Kidney epithelial cell (primary cell): ENCODE measurements at places on chromosomes 3 and 15.
A peak's percentile ranks its signal among the peaks of the same experiment; 100 is the strongest.

DNA sequence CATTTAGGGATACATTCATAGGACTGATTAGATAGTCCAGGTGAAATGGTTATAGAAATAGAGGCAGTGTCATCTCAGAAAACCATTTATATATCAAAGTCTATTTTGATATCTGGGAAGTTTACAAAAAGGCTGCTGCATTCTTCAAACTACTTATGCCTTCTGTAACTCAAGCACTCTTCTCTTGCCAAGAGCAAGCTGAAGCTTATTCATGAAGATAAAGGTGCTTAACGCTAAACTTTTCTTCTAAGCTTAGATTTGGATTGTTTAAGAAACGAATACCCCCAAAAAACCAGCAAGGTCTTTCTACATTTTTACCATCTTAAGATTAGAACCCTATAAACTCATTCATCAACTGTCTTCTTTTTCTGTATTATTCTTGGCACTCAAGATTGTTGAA lies 23.3 kb upstream of the USF3 start:
- no peak for DNase-seq

- no peak for DNase-seq
Observed at GRCh38 chr3:158790901-158791589, 10.8 kb upstream of the MFSD1 start.

DNA sequence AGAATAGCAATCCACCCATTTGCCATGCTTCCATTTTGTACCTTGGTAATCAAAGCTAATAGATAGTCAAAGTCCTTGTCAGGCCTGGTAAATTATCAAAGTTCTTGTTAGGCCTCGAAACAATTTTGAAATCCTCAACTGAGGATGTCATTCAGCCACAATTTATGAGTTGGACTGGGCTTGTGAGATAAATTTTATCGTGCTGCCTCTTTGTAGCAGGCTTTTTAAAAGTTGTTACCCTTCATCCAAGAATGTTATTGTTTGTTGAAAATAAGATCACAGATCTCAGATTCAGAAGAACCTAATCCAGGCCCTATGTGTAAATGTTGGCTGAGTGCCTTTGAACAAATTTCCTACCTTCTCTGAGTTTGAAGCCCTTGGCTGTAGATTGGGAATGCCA lies 143.3 kb upstream of the PROK2 start:
- DNase-seq, result no peak

DNA sequence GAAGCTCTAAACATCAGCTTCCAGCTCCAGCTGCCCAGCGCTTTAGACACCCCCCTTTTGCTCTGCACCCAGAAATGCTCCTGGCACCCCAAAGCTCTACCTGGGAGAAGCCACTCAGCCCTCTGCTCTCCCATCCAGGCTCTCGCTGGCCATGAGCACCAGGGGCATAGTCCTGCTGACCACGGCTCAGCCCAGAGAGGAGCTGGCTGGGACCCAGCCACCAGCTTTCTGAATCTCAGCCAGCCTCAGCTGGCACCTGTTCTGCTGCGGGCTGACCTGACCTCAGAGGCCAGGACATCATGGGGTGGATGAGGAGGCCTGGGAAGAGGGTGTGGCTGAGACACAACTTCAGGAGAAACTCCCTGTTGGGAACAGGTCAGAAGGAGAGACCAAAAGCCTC lies 8.6 kb downstream of the NTRK3 start:
- no peak for DNase-seq

- DNase-seq, result peak; percentile 52
Observed at GRCh38 chr3:55518451-55518850, 31.3 kb upstream of the WNT5A start.

DNA sequence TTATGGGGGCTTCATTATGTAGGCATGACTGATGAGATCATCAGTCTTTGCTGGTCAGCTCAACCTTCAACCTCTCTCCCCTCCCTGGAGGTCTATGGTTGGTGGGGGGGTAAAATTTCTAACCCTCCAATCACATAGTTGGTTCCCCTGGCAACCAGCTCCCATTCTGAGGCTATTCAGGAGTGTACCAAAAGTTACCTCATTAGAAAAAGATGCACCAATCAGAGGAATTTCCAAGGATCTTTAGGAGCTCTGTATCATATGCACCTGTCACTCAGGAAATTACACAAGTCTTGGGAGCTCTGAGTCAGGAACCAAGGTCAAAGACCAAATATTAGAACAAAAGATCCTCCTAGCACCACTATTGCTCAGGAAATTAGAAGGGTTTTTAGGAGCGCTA lies 21.4 kb upstream of the LEO1 start:
- no peak for DNase-seq

DNA sequence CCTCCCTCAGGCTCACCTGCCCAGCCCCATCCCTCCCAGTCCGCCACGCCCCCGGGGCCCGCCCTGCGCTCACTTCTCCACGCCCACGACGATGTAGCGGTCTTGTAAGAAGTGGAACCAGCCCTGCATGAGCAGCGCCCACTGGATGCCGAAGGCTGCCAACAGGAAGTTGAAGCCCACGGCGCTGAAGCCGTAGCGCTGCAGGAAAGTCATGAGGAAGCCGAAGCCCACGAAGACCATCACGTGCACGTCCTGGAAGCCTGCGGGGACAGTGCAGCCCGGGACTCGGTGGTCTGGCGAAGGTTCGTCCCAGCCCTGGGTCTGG lies 9.7 kb downstream of the RHCG start:
- DNase-seq, result no peak

- no peak for DNase-seq
Observed at GRCh38 chr3:164903820-164904451, 174.4 kb downstream of the SI start.

DNA sequence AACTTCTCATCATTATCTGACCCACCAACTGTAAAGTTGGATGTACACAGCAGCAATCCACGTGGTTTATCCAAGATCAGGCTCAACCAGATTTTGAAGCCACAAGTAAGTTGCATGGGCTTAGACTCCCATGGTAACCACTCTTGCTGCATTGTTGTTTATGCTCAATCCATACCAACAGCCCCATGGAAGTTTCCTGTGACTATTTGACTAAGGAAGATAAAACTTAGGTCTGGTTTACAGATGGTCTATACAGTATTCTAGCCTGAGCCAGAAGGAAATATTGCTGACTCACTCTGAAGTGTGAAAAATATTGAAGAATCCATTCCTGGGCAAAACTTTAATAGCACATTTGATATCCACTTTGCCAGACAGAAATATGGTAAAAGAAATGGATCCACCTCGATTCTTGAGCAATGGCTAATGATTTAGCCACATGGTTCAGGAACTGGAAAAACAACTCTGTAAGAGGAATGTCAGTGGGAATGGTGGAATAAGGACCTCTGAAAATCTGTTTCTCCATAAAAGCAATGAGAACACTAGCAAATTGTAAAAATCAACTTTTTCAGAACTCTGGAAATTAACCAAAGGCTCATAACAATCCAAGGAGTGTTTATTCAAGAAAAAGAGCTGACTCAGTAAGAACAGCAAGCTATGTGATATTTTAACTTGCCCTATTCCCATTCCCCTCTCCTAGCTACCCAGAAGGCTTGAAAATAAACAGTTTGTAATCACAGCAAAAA lies 162.9 kb upstream of the STT3B start:
- no peak for DNase-seq

DNA sequence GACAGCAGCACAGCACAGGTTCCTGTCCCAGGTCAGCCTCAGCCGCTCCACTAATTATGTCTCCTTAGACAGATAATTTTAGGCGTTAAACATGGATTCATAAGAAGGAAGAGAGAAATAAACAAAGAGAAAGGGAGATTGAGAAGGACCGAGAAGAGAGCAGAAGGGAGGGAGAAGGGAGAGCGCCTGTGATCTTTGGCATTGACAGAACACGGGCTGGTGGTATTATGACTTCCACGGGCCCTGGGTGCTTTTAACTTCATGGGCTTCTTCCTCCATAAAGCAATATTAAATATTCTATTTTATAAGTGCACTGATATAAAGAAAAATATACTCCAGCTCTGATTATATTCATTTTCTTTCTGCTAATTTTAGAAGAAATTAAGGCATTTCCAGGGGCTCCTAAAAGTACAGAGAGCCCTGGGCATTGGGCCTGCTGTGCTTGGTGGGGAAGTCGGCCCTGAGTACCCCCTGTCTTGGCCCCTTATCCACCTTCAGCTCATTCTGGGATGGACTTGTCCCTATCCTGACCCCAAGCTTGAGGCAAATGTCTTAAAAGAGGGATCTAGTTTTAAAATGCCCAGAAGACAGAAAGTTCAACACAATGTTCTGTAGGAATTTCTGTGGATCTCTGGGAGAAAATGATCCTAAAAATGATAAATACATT lies 135.3 kb downstream of the MEX3B start:
- no peak for DNase-seq

DNA sequence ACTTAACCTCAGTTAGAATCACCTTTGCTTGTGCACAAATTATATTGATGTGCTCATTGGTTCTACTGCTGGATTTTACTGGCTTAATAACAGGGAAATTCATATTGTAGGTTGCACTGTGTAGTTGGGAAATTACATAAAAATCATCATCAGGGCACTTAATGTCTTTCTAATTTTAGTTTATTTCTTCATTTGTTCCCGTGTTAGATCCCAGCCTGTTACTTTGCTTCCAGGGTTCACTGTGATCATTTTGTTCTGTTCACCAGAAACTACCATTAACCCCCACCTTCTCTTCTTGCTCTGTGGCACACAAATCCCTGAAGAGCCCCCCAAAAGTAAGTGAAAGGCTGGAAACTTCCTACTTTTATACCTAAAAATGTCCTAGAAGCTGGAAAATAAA lies 80.4 kb downstream of the RARB start:
- DNase-seq, result no peak

GRCh38 chr15:27086149-27086548 lies 115.2 kb downstream of the GABRG3 start:
- DNase-seq, result no peak

DNA sequence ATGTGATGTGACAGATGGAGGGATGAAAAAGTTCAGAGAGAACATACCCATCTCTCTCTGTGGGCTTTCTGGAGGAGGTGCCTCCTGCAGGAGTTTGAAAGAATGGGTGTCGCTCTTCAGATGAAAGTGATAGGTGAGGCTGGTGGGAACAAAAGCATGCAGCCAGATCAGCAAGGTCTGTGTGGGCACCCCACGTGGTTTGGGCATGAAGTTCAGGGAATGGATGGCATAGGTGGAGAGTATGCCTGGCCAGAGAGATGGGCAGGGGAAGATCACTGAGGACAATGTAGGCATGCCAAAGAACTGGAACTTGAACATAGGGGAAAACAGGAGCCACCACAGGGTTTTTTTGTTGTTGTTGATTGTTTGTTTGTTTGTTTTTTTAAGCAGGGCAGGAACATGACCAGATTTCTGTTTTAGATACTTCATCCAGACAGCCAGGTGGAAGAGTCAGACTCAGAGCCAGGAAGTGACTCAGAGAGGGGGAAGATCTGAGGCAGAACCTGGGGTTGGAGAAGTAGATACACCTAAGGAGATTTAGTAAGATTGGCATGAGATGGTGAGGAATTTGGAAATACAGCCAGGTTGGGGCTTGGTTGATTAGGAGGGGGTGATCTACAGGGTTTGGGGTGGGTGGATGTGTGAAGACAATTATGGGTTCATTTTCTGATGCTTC lies 64.8 kb upstream of the CLSTN2 start:
- DNase-seq, result no peak

- peak; percentile 94 for DNase-seq
Observed at GRCh38 chr3:171315101-171315500, 145.1 kb downstream of the TNIK start.

GRCh38 chr3:99576904-99577559 lies 61.4 kb upstream of the COL8A1 start:
- no peak for DNase-seq
